ENCODE measurements at places on chromosomes 2 and 18.
A peak's percentile ranks its signal among the peaks of the same experiment; 100 is the strongest.

DNA sequence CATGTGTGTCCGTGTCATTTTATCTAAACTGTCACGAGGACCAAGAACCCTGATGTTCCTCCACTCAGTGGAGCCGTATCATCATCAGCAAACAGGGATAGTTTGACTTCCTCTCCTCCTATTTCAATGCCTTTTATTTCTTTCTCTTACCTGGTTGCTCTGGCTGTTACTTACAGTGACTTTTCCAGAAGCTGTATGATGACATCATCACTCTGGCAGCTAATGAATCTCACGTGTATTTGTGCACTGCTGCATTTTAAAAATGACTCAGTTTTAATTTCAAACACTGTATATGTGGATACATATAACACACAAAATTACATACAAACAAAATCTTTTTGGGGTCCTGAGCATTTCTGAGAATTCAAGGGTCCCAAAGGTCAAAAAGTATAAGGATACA is 481.4 kb downstream of the CDH2 start:
- DNase-seq = no peak

DNA sequence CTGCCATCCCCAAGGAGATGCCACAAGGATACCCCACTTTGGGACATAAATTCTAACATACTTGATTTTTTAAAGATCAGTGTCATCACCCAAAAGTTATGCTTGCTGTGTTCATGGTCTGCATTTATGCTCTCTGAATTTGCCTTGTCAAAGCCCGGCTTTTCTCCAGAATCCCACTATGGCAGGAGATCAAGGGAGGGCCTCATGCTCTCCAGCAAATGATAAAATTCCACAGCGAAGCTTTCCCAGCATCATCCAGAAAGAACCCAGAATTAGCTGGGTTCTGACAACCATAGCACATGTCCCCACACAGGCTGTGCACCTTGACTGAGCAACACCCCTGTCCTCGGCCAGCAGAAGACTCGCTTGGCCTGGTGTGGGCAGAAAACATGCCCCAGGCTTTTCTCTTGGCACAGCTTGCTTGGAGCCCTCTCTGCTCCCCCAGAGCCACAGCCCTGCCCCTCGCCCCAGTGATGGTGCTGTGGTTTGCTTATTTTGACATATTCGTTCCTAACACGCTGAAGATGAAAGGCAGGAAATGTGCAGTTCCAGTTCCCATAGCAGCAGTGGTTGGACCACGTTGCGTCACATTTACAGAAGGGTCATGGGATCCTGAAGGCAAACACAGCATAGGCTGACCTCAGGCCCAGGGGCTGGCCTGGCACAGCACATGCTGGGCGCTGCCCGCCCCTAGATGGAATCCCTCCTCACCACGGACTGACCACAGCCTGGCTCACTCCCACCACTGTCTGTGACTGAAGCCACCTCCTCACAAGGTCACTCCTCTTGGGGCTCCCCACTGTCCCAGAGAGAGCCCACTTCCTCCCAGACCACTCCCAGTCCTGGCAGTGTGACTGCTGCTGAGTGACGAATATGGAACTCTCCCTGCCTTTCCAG is 14.1 kb upstream of the CHRNA1 start:
- peak; percentile 72 for DNase-seq

GRCh38 chr2:37111958-37112357 is 27.6 kb downstream of the GPATCH11 start:
- no peak for DNase-seq

DNA sequence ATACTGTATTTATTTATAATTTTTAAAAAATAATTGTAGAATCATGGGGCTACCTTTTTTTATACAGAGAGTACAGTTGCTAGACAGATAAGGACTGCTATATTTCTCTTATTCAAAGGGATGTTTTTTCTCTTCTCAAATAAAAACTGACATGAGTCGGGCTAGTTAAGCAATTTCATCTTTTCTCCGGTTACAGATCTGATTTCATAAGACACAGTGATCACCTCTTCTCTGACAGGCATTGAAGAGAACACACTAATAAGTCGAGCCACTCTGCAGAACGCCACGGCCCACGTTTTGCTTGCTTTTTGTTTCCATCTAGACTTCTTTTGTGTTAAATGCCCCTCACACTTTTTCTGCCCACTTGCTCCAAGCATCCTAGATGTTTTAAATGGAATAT is 85.4 kb downstream of the HNRNPLL start:
- DNase-seq = no peak

GRCh38 chr2:238924032-238924431 is 76.1 kb downstream of the TWIST2 start:
- DNase-seq = no peak

DNA sequence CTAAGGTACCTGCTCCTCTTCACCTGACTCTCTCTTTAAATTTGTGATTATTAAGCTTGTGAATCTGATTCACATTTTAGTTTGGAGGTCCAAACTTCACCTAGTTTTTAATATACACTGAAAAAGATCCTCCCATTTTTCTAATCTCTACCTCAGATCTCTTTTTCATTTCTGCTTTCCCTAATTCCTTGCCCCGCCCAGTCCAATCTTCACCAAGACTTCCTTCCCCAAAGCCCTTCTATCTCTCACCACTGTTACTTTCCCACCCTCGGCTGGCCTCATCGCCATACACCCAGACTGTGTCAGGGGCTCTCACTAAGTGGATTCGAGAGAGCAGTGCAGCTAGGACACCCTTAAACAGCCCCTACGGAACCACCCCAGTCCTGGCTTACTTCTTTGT is 40.0 kb downstream of the LBH start:
- DNase-seq = no peak

DNA sequence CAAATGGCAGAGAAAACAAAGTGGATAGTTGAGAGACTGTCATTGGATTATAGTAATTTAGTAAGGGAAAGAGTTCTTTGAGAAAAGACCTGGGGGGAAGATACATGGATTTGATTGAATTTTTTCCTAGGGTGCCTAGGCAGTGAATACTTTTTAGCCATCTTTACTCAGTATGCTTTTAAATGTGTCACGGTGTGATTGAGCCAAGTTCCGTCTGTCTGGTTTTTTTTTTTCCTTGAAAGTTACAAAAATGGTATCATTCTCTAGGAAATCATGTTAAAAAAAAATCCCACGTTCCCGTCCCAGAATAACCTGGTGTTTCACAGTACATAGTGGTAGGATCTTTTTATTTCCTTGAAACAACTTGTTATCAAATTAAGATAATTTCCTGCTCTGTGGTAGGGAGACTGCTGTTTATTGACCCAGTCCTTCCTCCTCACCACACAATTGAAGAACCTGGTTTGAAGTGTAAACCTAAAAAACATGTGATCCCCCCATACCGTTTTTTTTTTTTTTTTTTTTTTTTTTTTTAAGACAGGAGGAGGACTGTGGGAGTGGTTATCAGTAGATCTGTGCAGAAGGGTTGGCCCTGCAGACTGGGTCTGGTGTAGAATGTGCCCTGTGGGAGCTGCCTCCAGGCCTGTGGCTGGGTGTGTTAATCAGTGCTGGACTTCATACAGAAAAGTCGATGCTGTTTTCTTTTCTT is 55.1 kb downstream of the DGKD start:
- no peak for DNase-seq

DNA sequence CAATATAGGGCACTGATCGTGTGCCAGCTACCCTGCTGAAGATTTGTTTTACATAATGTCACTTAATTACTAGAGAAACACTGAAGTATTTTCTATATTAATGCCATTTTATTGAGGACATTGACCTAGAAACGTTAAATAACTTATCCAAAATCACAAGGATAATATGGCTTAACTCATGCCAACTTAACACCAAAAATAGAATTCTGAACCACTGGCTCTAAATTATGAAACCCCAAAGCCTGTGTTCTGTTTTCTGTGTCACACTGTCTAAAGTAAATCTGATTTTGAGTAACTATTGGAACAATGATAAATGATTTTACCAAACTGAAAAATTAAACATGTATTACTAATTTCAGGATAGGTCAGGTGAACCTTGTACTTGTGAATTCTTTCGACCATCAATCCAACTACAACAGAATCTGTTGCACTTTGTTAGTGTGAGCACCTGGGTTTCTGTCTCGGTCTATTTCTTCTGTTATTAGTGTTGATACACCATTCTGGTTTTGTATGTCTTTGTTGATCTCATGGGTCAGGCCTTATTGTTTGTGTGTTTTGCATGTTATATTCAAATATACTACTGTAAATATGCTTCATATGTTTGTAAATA is 48.2 kb upstream of the CCDC141 start:
- DNase-seq = no peak

- no peak for DNase-seq
These were observed 127.0 kb upstream of the CCDC195 start for GRCh38 chr2:224843141-224843540.

DNA sequence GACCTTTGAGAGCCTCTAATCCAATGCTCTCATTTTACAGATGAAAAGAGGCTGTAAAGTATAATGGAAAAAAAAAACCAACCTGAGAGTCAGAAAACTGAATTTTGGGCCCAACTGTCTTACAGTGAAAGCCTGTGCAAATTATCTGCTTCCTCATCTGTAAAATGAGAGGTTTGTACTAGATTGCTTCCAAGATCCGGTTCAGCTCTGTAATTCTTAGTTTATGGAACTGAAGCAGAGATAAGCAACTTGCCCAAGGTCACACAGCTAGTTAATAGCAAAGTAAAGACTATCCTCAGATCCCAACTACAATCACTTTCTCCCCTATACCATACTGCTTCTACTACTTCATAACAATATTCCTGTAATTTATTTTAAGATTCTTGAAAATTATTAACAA is 6.3 kb downstream of the TLK1 start:
- DNase-seq = no peak

GRCh38 chr2:105187531-105187930 is 54.0 kb upstream of the GPR45 start:
- DNase-seq = no peak

DNA sequence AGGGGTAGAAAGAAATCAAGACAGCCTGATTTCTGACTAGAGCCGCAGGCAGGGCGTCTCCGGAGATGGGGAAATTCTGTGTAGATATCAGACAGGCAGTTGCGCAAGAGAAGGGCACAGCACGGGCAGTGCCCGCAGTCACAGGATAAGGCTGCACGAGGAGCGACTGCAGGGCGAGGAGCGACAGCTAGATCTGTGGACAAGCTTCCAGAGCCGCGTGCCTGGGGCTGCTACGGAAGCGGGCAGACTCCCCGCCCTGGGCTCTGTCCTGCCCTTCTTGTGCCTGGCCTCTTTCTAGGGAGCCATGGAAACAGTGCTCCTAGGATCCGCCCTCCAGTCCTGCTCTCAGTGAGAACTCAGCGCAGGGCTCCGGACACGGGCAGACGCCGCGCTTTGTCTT is 12.6 kb downstream of the MC5R start:
- DNase-seq = no peak

DNA sequence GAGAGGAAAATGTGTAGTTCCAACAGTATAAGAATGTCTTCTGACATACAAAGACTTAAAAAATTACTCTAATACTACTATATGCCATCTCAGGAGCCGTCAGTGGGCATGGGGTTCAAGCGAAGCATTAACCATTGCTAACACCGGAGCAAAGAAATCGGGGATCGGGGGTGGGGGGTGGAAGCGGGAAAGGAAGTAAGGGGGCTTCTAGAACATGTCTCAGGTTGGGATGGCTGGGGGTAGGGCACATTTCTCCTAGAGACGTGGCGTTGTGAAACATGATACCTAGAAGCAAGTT is 702 bp downstream of the LMAN1 start:
- peak; percentile 67 for DNase-seq

DNA sequence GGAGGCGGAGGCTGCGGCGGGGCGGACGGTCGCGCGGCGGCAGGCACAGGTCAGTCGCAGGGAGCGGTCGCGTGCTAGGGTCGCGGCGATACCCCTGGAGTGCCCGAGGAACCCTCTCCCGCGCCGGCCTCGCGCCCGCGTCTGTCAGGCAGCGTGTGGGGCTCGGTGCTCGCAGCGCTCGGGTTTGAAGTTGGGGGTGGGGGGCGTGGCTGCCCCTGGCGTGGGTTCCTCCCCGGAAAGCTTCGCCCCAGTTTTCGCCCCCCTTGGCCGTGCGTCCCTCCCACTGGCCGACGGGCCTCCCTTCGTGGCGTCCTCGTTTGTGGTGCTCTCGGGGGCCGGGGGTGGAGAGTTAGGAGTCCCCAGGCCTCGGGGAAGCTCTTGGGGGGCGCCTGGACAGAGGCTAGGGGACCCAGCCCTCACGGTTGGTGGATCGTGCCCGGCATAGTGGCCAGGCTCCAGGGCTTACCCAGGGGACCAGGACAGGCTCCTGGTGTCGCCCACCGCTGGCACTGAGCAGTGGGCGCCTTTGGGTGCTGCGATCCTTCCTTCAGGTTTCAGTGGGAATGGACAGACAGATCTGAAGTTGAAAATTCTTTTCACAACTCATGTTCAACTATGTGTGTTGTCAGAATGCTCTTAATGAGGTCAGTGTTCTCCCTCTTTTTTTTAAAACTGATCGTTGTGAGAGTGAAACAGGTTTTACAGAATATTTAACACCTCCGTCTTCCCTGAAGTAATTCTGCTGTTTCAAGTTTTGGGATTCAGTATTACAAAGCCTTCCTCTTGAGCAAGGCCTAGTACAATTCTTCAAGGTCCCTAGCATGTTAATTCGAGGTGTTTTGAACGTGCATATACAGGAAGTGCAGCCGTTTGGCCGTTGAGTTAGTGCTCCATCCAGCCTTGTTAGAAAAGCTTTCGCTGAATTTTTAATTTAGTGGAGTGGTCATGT is 604 bp downstream of the RALBP1 start:
- DNase-seq = no peak

DNA sequence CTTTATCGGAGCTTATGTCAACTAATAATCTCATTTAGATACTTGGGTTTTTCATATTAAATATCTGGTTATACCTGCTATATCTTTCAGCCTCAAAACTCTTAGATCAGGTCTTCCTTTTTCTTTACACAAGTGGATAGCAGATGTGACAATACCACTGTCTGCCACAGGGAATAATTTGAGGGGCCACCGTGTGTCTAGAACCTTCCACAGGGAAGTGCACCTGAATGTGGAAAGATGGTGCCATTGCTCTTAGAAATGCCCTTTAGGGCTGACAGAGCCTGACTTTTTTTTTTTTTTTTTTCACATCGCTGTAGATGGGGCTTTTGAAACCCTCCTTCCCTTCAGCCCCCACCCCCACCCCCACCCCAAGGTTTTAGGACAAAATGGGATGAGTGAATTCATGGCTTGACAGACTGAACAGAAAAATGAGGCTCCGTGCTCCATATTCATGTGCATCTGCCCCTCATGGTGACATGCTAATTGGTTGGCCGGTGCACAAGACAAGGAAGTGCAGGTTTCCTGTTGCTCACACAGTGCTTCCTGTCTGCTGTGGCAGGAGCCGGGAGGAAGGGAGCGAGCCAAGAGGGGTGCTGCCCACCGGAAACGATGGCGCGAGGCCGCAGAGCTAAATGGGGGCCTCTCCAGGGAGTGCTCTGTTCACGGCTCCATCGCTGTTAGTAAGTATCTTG is 246.0 kb downstream of the LDLRAD4 start:
- DNase-seq = no peak

DNA sequence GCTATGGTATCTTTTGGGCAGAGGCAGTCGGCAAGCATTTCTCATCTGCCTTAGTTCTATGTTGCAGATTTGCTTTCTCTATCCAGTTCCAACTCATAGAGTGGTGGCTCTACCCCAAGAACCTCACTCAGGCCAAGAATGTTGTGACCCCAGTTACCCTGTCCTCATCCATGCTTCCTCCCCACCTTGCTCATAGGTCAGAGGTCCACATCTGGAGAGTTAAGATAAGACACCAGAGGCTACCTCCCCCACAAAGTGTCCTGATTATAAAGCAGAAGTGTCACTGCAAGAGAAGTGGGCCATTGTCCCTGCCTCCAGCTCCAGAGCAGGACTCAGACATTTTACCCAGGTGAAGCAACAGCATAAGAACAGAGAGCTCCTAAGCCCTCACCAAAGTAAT is 276.8 kb upstream of the CHST9 start:
- no peak for DNase-seq
